Non-pigmented ciliary epithelial cell (primary cell): ENCODE measurements at places on chromosomes 5 and 9.

DNA sequence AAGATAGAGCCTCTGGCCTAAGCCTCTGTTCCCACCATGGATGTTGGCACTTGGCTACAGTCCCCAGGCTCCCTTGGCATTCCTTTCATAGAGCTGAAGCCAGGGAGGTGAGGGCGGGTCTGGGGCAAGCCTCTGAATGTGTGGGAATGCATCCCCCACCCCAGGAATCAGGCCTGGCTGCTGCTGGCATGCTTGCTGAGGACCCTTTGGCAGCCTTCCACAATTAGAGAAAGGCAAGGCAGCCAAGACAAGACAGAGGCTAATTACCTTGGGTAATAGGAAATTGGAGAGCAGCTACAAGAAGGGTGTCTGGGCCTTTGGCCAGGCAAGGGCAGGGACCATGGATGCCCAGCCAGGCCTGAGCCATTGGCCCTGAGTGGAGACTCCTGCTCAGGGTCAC lies 204.4 kb upstream of the TRIM32 start:
- DNase-seq: no peak

DNA sequence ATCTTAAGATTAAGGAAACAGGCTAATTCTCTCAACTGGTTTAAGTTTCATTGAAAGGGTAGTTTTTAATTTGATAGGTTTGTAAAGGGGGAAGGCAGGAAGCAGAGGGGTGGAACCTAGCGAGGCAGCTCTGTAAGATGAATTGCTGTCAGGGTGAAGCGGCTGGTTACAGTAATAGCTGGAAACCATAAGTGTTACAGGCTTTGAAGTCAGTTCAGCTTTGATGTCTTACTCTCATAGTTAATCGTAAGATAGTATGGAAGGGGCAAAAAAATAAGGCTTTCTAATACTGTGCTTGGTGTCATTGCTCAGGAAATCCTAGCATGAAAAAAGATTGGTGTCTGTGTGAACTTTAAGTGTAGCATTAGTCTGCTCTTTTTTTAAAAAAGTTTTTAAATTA lies 20.3 kb downstream of the POU5F2 start:
- no peak for DNase-seq

DNA sequence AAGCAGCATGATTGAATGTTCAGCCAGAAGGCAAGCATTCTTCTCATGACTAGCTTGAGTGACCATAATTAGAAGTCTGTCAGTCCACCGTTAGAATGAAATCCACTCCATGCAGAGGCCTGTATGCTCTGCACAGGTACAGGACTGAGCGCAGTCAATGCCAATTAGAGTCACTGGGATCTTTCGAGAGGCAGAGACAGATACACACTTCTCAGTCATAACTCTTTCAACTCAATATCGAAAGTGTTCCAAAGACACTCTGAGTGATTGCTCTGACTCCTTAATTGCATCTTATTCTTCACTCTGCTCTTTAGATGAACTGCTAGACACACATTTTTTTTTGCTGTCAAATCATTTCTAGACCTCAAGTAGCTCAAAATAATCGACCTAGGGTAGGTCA lies 203.6 kb downstream of the GABRB2 start:
- DNase-seq: no peak

- DNase-seq: no peak
Observed at GRCh38 chr5:150393096-150393645, 19.5 kb downstream of the CD74 start.

DNA sequence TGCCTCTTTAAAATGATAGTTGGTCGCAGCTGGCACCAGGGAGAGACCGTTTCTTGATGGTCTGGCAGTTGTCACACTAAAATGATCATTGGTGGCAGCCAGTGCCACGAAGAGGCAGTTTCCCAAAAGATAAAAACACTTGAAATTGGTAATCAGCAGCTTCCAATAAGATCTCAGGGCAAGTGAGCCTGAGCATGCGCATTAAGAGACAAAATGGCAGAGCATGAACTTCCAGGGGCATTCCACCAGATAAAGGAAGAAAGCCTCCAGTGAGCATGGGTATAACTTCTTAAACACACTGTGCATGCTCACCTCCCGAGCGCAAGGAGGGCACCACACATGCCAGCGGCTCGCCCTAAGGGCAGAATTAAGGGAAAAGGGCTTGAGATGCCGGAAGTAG lies 1594.2 kb upstream of the CDH9 start:
- no peak for DNase-seq

GRCh38 chr5:150306775-150307174 lies 4.1 kb upstream of the ARSI start:
- DNase-seq: no peak

- DNase-seq: no peak
Observed at GRCh38 chr9:99046542-99047071, 58.3 kb upstream of the TGFBR1 start.
